Activated T-helper 9 cell treated with anti-CD3 and anti-CD28 coated beads, Interleukin-2, amount 50 U/mL, for 16 hours (primary cell): ENCODE measurements at places on chromosomes 11 and 22.
A peak's percentile ranks its signal among the peaks of the same experiment; 100 is the strongest.

- no peak for DNase-seq
Observed at GRCh38 chr22:19901577-19902244, 39.9 kb upstream of the COMT start.

DNA sequence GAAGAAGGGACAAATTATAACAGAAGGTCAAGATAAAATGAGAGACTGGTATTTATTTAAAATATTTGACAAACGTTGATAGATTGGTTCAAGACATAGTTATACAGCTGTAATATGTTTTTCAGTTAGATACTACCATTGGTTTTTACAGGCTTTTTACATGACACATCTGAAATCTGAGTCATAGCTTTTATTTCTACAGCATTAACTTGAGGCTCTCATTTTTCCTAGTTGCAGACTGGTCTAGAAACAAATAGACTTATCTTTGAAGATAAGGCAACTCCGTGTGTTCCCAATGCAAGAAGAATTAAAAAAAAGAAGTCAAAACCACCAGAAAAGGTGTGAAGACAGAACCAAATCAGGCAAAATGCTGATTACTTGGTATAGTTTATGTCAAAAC lies 31.3 kb downstream of the CEP57 start:
- no peak for DNase-seq

DNA sequence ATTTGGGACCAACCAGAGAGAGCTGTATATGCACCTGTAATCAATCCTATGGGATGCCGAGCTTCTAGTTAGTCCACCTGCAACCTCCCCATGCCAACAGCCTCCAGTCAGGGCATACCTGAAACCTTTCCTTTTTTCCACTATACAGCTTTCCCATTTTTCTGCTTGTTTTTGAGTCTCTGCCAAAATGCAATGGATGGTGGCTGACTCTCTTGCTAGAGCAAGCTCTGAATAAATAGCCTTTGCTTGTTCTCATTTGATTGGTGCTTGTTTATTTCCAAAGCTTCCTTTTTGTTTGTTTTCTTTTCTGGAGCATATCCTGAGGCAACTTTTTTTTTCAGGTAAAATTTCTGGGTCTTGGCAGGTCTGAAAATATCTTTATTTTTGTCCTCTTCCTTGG lies 58.0 kb upstream of the PLET1 start:
- no peak for DNase-seq

DNA sequence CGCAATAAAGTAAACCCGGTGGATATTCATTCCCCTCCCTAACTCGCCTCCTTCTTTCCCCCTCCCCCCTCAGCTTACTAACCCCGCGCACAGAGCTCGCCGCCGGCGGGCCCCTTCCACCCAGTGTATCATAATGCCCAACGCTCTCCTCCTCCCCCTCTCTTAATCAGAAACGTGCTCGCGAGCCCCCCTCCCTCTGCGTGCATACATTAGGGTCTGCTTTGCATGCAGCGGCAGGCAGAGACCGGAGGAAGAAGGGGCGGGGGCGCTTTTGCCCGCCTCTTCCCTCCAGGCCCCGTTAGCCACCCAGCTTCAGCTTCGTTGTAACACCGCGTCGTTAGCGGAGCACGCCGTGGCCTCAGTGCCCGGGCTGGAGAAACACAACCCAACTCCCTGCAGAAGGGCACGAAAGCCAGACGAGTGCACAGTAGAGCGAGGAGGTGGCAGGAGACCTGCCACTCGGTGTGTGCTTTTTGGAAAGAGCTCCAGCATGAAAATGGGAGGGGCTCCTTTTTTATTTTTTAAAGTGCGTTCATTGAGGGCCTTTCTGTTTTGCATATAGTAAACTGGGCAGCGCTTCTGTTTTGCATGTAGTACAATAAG lies 901 bp upstream of the KMT2A start:
- peak; percentile 42 for DNase-seq

GRCh38 chr11:28618416-28618815 lies 510.2 kb downstream of the METTL15 start:
- DNase-seq: no peak

DNA sequence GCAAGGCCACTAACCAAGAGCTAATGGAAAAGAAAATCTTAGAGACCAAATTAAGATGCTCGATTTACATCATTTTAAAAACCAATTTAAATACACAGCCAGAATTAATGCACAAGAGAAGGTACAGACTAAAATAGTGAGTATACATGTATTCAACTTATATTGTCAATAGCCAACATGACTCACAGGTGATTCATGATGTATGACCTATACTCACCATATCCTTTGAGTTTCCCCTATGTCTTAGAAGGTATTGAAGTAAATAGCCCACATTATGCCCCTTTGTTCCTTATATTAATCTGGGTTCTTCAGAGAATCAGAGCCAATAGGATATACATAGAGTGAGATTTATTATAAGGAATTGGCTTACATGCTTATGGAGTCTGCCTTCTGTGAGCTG lies 97.5 kb upstream of the ANO3 start:
- no peak for DNase-seq

- DNase-seq: no peak
Observed at GRCh38 chr11:67352546-67353316, 615 bp downstream of the POLD4 start.

DNA sequence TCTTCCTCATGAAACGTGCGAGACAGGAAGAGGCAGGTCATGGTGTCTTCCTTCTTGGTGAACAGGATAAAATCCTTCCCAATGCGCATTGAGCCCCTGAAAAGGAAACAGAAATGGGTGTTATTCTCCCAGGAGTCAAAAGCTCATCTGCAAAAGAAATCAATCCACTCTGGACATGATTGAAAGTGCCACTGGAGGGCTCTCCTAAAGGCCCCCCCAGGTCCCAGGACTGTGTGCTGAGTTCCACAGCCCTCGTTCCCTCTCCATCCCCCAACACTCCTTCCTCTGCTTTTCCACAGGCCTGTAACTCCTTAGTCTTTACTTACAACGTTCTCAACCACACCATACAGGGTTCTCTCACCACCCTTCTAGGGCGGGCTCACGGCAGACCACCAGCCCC lies 22.2 kb downstream of the MORC2 start:
- DNase-seq: no peak

DNA sequence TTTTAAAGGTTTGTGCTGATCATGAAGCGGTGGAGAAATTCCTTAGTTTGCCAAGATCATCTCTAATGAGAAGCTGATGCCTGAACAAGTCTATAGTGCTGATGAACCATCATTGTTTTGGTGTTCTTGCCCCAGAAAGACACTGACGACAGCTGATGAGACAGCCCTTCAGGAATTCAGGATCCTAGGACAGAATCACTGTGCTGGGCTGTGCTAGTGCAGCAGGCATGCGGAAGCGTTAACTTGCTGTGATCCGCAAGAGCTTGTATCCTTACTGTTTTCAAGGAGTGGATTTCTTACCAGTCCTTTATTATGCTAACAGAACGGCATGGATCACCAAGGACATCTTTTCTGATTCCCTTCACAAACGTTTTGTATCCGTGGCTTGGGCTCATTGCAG lies 104.1 kb downstream of the TBC1D22A start:
- no peak for DNase-seq

DNA sequence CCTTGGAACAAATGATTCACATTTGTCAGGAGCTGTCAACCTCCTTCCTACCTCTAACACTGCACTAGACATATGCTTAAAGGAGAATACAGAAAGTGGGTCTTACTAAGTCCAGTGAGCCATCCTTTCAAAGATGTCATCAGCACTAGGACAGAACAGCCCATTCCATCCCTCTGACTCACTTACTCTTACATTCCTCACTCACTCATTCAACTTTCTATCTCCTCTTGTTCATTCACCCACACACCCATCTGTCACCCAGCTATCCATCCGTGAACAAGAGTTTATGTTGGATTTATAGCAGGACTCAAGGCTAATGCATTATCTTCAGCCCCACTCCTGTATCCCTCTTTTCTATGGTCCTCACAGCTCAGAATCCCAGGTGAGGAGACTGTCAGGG lies 9.1 kb downstream of the INSC start:
- DNase-seq: no peak

DNA sequence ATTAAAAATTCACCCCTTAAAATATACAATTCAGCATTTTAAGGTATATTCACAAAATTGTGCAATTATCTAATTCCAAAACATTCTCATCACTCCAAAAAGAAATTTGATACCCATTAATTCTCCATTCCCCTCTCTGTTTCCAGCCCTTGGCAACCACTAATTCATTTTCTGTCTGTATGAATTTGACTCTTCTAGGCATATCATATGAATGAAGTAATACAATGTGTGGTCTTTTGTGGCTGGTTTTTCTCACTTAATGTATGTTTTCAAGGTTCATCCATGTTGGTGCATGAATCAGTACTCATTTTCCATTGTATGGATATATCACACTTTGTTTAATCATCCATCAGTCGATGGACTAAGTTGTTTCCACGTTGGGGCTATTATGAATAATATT lies 29.0 kb upstream of the ACCSL start:
- no peak for DNase-seq

DNA sequence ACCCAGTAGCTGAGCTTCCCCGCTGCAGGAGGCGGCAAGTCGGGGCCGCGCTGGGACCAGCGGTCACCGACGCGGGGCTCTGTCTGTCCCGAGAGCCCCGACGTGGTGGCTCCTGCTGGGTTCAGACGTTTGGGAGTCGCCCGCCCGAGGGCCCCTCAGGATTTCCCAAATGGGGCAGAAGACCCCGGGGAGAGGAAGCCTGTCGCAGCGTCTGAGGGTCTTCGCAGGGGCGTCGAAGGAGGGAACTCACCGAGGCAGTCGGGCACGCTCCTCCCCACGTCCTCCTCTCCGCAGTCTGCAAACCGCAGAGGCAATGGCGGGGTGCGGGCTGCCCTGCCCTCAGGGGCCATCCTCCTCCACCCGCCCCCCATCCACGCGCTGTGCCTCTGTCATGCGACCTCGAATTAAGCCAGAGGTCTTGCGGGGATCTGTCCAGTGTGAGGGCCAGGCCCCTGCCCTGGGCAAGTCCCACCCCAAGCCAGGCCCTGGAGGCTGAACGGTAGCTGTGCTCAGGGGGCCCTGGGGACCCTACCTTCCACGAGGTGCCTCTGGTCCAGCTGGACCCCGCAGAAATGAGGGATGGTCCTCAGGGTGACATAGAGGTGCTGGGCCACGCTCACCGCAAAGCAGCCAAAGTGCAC lies 12.5 kb downstream of the IL17REL start:
- no peak for DNase-seq

DNA sequence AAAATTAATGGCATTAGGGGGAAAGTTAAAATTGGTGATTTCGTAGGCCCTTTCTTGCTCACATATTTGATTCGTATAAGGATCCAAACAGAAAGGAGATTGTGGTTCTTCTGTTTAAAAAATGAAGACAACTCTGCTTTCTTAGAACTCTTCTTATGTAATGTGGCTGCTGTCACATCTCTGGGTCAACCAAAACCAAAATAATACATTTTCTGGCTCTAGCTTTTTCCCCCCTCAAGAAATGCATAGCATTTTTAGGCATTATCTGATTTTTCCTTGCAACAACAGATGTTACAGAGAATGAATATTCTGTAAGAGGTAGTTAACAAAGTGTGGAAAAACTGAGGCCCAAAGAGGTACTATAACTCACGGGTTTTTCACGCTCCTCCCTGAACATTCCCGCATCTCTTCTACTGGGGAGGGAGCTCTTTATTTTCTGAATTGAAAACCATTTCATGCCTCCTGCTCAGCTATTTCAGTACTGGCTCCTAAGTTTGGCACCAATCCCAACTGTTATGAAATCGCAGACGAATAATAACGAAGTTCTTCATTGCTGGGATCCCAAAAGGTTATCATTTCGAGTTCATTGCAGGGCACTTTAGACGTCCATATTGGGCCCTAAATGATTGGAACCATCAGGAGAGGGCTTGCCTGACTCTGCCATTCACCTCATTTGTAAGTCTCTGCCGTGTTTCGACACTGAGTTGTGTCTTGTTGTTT lies 17.1 kb downstream of the GRAP2 start:
- DNase-seq: no peak

DNA sequence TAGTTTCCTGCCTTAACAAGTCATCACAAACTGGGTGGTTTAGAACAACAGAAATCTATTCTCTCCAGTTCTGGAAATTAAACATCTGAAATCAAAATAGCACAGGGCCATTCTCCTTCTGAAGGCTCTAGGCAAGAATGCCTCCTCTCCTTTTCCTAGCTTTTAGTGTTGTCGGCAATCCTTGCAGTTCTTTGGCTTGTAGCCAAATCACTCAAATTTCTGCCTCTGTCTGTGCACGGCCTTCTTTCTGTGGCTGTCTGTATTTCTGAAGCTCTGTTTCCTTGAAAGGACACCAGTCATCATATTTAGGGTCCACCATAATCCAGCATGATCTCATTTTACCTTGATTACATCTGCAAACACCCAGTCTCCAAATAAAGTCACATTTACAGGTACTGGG lies 795.5 kb downstream of the METTL15 start:
- DNase-seq: no peak

DNA sequence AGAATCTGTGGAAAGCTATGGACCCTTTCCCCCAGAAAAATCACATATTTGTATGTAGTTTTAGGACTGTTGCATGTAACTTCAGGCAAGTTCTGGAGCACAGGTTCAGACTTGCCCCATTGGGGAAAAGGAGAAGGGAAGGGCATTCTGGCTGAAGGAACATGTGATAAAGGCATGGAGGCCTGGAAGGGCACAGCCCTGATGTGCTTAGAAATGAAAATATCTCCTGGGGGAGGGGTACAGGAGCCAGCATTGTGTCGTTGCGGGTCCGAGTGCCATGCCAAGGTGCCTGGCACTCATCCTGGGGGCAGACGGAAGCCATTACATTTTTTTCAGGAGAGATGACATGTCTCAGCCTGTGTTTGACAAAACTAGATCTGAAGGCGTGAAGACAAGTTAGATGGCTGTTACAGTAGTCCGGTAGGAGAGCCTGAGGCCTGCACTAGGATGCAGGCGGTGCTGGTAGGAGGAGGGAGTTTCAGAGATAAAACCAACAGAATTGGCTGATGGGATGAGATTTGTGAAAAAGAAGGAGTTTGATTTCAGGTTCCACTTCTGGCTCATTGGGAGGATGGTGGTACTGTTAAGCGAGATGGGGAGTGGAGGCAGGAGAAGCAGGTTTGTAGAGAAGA lies 96.9 kb downstream of the TEAD1 start:
- no peak for DNase-seq

GRCh38 chr22:39089928-39090327 lies 7.1 kb upstream of the APOBEC3H start:
- no peak for DNase-seq

GRCh38 chr11:62057069-62057468 lies 66.7 kb upstream of the INCENP start:
- no peak for DNase-seq

- DNase-seq: no peak
Observed at GRCh38 chr11:115179636-115180035, 324.6 kb downstream of the CADM1 start.
